ENCODE measurements at places on chromosomes 4 and X. TPM values are rescaled to one million over a fixed set of nuclear protein-coding genes. Genes with fewer than 3 reads are reported as not detected.

HELT gene
- polyA plus RNA-seq = not detected

RAB33A gene
- polyA plus RNA-seq = 1.4 TPM

DNA sequence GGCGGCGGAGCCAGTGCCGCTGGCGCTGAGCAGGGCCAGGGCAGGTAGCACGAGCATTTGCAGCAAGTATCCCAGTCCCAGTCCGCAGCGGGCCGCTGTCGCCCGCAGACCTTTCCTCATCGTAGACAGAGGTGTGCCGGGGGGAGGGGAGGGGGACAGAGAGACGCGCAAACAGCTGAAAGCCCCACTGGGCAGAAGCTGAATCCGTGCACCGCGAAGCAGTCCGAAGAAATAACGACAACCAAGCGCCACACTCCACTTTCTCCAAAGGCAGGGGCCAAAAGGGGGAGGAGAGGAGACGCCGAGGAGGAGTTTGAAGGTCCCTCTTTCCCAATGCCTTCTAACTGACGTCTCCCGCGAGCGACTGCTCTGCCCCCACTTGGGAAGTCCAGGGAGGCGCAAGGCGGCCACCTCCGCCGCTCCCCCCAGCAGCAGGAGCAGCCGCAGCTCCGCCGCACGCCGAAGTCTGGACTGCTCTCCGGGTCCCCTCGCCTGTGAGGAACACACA lies at the start of gene UNC5C:
TSS of gene UNC5C (minus strand) at position 236 of the 508 bp plus-strand sequence.
- DNase-seq = no peak

DNA sequence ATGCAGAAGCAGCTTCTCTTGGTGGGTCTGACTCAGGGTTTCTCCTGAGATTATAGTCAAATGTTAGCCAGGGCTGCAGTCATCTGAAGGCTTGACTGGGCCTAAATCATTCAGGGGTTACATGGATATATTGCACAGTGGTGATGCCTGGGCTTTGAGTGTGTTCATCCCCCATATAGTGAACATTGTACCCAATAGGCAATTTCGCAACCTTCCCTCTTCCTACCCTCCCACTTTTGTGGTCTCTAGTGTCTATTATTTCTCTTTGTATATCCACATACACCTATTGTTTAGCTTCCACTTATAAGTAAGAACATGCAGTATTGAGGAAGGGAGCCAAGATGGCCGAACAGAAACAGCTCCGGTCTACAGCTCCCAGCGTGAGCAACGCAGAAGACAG lies 90.3 kb upstream of the CAMK2D start:
- peak; percentile 35 for DNase-seq

GPR50 gene
- polyA plus RNA-seq = not detected

- peak; percentile 4 for DNase-seq
These were observed 29.5 kb downstream of the EGFL6 start for GRCh38 chrX:13598877-13599276.

DNA sequence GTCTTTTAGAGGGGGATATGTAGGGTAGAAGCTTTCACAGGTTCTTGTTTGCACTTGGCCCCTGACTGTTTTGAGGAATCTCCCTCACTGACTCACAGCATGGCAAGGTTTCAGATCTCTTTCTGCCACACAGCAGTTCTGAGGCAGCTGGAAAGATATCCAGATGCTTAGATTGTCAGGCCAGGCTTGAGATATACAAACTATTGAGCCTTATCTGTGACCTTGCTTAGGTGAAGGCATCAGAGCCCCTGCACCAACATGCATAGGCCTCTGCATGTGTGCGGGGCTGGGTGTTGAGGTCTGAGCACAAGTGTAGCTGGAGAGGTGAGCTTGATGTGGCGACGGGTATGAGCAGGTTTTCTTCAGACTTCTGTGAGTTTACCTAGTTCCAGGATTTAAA lies 80.9 kb upstream of the MSANTD1 start:
- peak; percentile 76 for DNase-seq

CCSER1 gene
- not detected for polyA plus RNA-seq

MTCP1 gene
- polyA plus RNA-seq = 4.2 TPM

- no peak for DNase-seq
These were observed 370.8 kb downstream of the GPM6A start for GRCh38 chr4:175441256-175441655.

DNA sequence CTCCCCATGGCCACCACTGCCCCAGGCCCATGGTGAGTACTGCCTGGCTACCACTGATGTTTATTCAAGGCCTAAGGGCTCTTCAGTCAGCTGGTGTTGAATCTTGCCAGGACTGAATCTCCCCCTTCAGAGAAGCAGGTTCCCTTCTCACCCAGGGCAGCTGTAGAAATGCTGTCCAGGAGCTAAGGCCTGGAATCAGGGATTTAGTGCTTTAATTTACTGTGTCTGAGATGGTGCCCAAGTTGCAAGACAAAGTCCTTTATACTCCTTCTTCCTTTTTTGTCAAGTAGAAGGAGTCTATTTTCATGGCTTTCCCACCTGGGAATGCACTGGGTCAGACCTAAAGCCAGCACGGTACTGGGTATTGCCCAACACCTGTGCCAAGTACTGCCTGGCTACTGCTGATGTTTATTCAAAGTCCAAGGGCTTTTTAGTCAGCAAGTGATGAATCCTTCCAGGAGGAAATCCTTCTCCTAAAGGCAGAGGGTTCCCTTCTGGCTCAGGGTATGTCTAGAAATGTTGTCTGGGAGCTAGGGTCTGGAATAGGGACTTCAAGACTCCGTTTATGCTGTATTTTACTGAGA lies 117.6 kb upstream of the ATOH1 start:
- no peak for DNase-seq

DNA sequence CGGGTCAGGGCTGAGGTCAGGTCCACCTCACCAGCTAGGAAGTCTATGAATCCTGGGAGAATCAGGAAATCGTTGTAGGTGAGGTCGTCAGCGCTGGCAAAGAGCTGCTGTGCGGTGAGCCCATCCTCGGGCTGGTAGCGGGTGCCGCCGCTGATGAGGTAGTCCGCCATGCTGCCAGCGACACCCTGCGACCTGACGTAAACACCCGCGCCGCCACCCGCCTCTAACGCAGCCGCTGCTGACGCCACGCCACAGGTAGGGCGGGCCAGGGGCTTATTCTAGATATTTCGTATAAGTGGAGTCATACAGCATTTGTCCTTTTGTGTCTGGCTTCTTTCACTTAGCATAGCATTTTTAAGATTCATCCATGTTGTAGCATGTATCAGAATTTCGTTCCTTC lies 220.2 kb upstream of the ATP6AP2 start:
- DNase-seq = no peak

ELMOD2 gene
- 5.1 TPM for polyA plus RNA-seq

GRCh38 chr4:156437666-156438065 lies 484.0 kb upstream of the CTSO start:
- no peak for DNase-seq

HMX1 gene
- polyA plus RNA-seq = not detected

DNA sequence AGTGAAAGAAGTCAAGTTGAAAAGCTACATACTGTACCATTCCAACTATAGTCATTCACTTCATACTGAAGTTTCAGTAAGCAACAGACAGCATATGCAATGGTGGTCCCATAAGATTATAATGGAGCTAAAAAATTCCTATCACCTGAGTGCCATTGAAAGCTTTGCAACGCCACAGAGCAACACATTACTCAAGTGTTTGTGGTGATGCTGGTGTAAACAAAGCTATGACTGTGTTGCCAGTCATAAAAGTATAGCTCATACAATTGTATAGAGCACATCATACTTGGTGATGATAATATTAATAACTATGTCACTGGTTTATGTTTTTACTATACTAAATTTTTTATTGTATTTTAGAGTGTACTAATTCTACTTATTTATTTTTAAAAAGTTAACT lies 78.9 kb downstream of the NAF1 start:
- DNase-seq = no peak

GRCh38 chr4:142752202-142752786 lies 93.8 kb downstream of the INPP4B start:
- no peak for DNase-seq

GRCh38 chr4:3715061-3715854 lies 50.9 kb upstream of the ADRA2C start:
- no peak for DNase-seq

DNA sequence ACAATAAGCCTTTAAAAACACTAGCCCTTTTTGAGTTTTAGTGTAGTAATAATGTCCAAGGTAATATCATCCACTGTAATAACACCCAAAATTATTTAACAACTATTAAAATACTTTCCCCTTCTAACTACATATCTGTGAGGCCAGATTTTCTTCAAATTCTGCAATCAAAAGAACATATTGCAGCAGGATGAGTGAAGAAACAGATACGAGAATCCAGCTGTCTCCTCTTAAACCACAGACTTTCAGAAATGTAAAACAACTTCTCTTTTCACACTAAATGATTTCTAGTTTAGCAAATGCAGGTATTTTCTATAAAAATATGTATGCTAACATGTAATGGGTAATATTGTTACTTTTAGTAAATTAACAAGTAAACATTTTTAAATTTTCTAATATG lies 148.9 kb downstream of the PRDM5 start:
- no peak for DNase-seq

GRCh38 chr4:82247629-82248028 lies 126.2 kb downstream of the HNRNPD start:
- no peak for DNase-seq

DNA sequence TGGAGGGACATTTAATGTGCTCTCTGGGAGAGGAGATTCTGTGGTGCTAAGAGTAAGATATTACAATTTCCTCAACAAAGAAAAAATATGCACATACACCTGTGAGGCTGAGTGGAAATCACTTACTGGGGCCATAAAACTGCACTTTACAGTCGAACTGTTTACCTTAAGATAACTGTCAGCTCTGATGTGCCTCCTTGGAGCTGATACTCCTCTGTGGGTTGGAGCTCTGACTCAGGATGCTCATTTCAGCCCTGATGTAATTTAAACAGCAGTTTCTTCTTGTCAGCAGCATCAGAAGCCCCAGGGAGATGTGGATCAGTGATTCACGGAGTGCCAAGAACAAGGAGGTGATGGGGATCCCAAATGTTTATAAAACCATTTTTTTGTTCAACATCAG lies 241.9 kb upstream of the SFRP2 start:
- DNase-seq = no peak
